ENCODE measurements at places on chromosomes 11 and 22. TPM values are rescaled to one million over a fixed set of nuclear protein-coding genes. Genes with fewer than 3 reads are reported as not detected.

GRCh38 chr22:47835726-47836125 lies 1073.3 kb downstream of the TBC1D22A start:
- H3K4me3 ChIP-seq: no peak overlapping the region
- DNase-seq: peak; percentile 96
- no peaks in the 10 kb centered on the region for H3K36me3 ChIP-seq
- no peaks in the 10 kb centered on the region for H3K27me3 ChIP-seq

Gene GLB1L3
- not detected for polyA plus RNA-seq

Gene TBX10
- polyA plus RNA-seq: not detected

DNA sequence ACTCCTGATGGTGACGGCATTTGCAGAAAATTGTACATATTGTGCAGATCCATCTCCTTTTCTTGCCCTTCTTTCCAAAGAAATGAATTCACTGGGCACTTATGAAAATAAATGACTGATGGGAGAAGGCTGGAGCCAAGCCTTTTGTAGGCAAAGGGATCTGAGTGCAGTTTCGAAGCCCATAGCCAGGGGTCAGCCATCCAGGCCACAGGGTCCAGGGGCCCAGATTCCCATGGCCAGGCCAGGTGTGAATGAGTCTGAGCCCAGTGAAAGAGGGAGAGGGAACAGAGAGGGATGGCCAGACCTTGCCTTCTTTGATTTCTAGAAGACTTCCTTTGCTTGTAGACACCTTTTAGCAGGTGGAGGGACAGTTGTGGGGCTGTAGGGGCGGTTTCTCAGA lies 209.1 kb downstream of the KIRREL3 start:
- no peak overlapping the region for H3K4me3 ChIP-seq
- H3K27ac ChIP-seq: no peak overlapping the region
- DNase-seq: no peak
- H3K4me1 ChIP-seq: peaks cover 4% of the 10 kb centered on the region
- H3K36me3 ChIP-seq: no peaks in the 10 kb centered on the region

DNA sequence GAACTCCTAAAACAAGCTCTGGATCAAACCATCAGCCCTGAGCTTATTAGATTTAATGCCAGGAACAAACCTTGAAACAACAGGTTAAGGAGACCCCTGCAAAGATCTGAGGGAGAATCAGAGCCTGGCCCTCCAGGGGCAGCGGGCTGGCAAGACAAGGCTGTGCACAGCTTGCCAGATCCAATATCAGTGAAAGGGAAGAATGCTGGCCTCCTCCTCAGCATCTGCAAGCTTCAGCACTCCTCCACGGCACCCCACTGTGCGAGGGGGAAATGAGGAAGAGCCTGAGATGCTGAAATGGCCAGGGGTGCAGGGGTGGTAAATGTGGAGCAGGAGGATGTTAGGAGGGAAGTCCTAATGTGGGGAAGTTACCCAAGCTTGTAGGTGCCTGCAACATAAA lies 167.0 kb downstream of the TENM4 start:
- no peaks in the 10 kb centered on the region for H3K27me3 ChIP-seq
- H3K27ac ChIP-seq: no peak overlapping the region
- no peak overlapping the region for H3K4me3 ChIP-seq
- H3K4me1 ChIP-seq: peaks cover 12% of the 10 kb centered on the region
- no peak for DNase-seq

GRCh38 chr11:37313266-37313665 lies 715.2 kb upstream of the RAG2 start:
- H3K36me3 ChIP-seq: no peaks in the 10 kb centered on the region
- no peak overlapping the region for H3K4me3 ChIP-seq
- H3K4me1 ChIP-seq: no peaks in the 10 kb centered on the region
- no peak for DNase-seq

- peaks cover 1% of the 10 kb centered on the region for H3K36me3 ChIP-seq
- peaks cover 7% of the 10 kb centered on the region for H3K4me1 ChIP-seq
- no peaks in the 10 kb centered on the region for H3K27me3 ChIP-seq
- DNase-seq: no peak
- H3K27ac ChIP-seq: no peak overlapping the region
- H3K4me3 ChIP-seq: no peak overlapping the region
Observed at GRCh38 chr11:69308491-69308911, 14.5 kb downstream of the MYEOV start.

Measured in fibroblast of lung (primary cell).